Stimulated activated CD8-positive, alpha-beta memory T cell treated with anti-CD3 and anti-CD28 coated beads, Interleukin-7, amount 100 ng/mL, for 1 hour (primary cell): ENCODE measurements at places on chromosomes 4 and X.

DNA sequence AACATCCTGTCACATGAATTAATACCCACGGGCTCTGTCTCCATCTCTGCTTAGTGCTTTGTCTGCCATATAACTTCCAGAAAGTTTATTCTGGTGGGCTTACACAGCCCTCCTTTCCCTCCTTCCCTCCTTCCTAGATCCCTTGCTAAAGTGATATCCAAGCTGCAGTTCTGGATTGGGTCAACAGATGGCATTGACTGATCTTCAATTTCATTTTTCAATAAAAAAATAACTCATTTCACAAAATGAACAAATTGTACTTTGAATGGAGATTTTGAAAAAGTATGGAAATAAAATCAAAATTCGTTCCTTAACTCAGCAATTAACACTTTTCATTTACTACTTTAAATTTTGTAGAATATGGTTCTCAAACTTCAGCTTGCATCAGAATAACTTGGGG, 94.9 kb downstream of the NXF2 start:
- DNase-seq: no peak

DNA sequence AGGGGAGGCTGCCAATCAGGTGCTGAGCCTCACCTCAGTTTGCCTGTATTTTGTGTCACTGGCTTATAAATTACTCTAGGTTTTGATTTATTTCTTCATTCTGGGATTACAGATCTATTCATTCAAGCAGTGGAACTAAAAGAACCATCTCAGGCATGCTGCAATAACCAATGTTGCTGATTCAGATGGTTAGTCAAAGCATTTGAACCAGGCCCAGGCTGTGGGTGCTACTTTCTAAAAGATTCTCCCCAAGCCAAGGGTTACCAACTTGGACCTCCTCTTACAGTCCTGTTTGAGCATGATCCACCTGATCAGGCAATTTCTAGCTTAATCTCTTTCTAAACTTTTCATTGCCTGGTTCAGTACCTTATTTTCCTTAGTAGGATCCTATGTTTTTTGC, 67.2 kb downstream of the TMEM131L start:
- no peak for DNase-seq

GRCh38 chr4:162683659-162684370, 482.9 kb downstream of the NAF1 start:
- DNase-seq: no peak

DNA sequence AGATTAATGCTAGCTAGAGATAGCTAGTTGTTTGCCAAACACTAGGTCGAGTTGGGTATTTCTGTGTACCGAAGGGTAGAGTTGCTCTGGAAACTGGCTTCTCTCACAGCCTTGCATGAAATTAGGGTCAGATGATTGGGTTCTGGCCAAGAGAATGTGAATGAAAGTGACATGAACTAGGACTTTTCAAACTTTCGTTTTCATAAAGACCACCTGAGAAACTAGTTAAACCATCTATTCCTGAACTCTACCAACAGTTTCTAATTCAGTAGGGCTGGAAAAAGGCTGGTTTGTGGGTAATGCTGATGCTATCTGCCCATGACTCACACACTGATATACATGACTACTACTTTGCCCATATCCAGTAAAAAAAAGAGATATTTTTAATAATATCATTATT, 157.6 kb downstream of the GASK1B start:
- DNase-seq: no peak

DNA sequence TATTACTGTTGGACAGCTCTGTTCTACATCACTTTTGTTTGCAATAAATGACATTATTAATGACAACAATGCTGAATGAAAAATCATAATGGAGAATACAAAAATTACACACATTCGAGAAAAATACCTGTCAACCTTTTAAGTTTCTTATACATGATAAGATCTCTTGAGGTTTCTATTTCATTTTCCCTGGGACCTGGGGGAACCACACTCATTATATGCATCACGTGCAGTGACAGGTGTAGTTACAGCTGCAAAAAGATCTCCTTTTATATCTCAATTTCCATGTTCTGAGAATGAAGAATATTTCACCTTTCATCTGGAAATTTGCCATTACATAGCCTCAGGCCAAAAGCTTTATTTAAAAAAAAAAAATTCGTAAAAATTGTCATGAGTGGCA, 1347.0 kb upstream of the AGA start:
- DNase-seq: no peak

DNA sequence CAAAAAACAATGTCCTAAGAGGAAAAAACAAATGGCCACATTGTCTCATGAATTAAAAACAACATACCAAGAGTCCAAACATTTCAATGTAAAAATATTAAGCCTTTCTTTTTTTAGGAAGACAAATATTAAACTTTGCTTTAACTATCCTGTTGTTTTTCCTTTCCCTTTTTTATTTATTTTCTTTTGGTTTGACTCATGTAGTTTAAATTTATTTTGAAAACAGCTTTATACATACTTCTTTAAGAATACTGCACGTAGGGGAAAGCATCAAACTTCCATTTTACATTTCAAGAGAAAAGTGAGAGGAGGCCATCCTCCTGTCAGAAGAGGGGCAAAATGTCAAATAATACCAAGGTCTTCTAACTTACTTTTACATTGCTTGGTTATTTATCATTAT, 8.7 kb downstream of the GAB1 start:
- no peak for DNase-seq

- DNase-seq: no peak
Measured at GRCh38 chrX:25025615-25026014, 9.8 kb upstream of the ARX start.

DNA sequence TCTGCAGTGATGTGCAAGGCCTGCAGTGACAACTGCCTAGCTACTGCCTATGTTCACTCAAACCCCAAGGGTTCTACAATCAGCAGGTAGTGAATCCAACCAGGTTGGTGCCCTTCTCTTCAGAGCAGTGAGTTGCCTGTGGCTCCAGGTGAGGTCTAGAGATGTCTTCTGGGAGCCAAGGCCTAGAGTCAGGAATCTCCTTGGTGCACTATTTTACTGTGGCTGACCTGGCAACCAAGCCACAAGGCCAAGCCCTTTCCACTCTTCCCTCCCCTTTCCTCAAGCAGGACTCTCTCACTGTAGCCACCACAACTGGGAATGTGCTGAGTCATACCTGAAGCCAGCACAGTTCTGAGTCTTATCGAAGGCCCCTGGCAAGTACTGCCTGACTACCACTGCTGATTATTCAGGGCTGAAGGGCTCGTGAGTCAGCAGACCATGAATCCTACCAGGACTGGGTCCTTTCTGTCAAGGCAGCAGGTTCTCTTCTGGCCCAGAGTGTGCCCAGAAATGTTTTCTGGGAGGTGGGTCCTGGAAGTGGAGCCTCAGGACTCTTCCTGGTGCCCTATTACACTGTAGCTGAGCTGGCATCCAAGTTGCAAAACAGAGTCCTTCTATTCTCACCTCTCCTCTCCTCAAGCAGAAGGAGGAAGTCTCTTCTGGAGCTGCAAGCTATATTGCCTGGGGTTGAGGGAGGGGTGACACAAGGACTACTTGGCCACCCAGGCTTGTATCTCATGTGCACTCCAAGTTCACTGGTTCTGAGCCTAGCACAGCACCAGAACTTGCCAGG, 111.6 kb downstream of the BTC start:
- DNase-seq: no peak
